ENCODE measurements at places on chromosomes 4 and X. TPM values are rescaled to one million over a fixed set of nuclear protein-coding genes. Genes with fewer than 3 reads are reported as not detected.

- DNase-seq, result no peak
Observed at GRCh38 chr4:138242834-138243156, 646 bp upstream of the SLC7A11 start.

DNA sequence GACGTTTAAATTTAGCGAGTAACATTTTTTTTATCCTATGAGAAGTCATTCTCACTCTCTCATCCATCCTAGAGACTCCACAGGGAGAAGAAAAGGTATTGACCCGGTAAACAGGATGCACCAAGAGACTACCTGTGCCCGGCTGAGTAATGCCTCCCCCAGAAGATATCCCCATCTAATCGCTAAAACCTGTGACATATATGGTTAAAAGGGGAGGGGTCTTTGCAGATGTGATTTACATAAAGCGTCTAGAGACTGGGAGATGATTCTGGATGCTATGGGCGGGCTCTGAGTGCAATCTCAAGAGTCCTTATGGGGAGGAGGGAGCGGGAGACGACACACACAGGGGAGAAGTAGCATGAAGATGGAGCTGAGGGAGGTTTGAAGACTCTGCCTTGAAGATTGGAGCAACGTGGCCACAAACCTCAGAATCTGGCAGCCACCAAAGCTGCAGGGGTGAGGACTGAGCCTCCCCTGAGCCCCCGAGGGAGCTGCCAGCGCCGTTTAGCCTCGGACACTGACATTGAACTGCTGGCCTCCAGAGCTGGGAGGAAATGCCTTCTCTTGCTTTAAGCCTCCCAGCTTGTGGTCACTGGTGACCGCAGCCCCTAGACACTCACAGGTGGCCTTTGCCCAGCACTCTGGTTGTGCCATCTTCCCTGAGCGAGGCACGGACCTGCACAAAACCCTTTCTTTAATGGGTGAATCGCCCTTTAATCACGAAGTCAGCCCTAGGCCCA lies 11.2 kb downstream of the ABLIM2 start:
- DNase-seq, result peak; percentile 25

DNA sequence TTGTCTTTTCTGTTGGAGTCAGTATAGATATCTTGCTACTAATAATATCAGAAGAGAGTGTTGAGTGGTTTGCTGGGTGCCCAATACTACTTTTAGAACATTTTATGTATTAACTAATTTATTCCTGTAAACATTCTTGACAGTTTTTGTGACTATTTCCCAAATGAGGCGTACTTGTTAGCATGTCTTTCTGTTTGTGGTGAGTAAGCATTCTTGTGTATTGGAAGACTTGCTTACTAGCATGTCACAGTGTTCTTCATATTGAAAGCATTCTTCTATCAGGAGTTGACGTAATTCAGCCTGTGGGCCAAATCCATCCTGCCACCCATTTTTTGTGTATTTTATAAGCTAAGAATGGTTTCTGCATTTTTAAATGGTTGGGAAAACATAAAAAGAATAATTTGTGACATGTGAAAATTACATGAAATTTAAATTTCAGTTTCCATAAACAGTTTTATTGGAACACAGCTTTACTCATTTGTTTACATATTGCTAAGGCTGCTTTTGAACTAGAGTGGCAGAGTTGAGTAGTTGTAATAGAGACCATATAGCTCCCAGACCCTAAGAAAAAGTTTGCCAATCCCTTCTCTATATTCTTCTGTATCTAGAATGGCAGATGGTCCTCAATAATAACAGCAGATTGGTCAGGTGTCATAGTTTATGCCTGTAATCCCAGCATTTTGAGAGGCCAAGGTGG lies 20.4 kb downstream of the REPS2 start:
- DNase-seq, result no peak

The CT45A1 gene
- not detected for polyA plus RNA-seq

GRCh38 chrX:78603908-78604307 lies 55.2 kb downstream of the RTL3 start:
- no peak for DNase-seq

GRCh38 chrX:107565931-107566603 lies 62.2 kb upstream of the PRPS1 start:
- DNase-seq, result no peak

The EFNB1 gene
- 27.1 TPM for polyA plus RNA-seq

The FOXR2 gene
- polyA plus RNA-seq, result not detected

The HTRA3 gene
- 80.6 TPM for polyA plus RNA-seq

GRCh38 chr4:118759481-118759880 lies 74.3 kb downstream of the METTL14 start:
- no peak for DNase-seq

- no peak for DNase-seq
Observed at GRCh38 chr4:16142598-16143310, 58.9 kb upstream of the PROM1 start.

DNA sequence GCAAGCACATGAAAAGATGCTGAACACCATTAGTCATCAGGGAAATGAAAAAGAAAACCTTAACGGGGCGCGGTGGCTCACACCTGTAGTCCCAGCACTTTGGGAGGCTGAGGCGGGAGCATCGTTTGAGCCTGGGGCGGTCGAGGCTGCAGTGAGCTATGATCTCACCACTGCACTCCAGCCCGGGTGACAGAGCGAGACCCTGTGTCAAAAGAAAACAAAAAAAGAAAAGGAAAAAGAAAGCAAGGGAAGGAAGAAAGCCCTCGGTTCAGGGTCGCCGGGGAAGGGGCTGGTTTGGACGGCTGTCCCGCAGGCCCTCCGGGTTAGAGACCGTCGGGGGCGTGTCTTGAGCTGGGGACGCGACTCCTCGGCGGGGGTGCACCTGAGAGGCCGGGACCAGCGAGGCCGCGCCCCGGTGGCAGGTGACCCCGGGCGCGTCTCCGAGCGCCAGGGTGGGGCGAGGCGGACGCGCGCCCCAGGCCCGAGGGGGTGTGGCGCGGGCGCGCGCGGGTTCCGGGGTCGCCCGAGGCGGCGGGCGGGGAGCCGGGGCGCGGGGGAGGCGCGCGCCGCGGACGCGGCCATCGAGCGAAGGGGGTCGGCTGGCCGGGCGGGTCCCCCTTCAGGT lies 478 bp upstream of the PLXNA3 start:
- DNase-seq, result peak; percentile 38

The INPP4B gene
- polyA plus RNA-seq, result 2.9 TPM

GRCh38 chrX:51697397-51697796 lies 12.9 kb upstream of the CENPVL1 start:
- DNase-seq, result no peak

The PRAF2 gene
- 23.4 TPM for polyA plus RNA-seq

- DNase-seq, result no peak
Observed at GRCh38 chrX:8192276-8192675, 21.2 kb upstream of the VCX2 start.

DNA sequence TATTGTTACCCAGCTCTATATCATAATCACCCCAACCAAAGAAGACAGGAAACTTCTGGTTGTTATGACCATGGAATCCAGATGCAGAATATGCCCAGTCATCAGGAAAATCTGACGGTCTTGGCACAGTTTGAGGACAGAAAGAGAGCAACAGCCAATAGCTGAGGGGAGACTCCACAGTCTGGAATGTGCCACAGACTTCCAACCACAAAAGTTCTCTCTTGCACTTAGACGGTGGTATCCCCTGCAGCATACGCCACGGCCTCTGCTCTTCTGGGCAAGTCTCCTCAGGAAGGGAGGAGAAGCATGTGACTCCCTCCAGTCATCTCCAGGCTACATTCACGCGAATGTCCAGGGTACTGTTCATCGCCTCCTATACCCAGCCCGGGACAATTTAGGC lies 18.4 kb downstream of the ZNF827 start:
- no peak for DNase-seq

GRCh38 chr4:101018836-101019235 lies 328.5 kb downstream of the PPP3CA start:
- DNase-seq, result no peak

DNA sequence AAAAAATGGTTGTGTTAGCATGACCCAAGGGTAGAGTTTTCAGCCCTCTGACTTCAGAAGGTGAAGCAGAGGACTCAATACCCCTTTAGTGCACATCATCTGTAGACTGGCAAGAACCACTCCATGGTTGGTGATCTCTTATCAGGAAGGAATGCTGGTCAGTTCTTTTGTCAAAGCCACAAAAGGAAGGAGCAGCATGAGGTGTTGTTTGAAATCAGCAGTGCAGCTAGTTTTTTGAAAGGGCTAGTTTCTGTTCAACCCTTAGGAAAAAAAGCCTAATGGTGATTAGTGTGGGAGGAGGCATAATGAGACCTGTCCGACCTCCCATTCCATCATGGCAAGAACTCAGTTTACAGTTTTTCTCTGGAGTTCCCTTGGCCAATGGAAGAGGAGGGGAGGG lies 362.0 kb upstream of the CT83 start:
- DNase-seq, result no peak

The OPRPN gene
- not detected for polyA plus RNA-seq

The CXorf49 gene
- polyA plus RNA-seq, result not detected

- DNase-seq, result peak; percentile 10
Observed at GRCh38 chr4:138560448-138560847, 318.3 kb upstream of the SLC7A11 start.

DNA sequence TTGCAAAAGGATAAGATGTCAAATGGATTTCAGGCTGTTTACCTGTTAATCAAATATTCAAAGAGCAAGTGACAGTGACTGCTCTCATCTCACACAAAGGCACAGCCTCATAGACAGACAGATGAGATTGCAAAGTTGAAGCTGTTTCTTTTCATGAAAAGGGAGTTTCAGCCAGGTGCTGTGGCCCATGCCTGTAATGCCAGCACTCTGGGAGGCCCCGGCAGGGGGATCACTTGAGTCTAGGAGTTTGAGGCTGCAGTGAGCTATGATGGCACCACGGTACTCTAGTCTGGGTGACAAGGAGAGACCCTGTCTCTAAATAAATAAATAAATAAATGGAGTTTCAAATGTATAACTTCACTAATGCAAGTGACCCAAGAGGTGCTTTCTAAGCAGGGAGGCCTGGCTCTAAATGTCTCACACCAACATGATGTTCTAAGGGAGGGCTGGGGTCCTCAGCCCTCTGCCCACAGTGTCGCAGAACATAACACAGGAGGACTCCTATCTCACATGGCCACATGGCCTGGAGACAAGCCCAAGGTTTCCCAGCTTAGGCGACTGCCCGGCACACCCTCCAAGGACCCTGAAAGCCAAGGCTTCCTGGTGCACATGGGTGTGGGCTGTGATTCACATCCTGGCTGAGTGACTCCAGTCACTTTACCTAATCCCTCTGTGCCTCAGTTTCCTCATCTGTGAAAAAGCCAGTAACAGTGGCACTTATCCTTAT lies 26.8 kb downstream of the PPP2R2C start:
- DNase-seq, result no peak

- no peak for DNase-seq
Observed at GRCh38 chr4:16707874-16708273, 190.6 kb downstream of the LDB2 start.

All from right cardiac atrium (tissue), 5 donors.